Urinary bladder (tissue), 4 donors: ENCODE measurements at places on chromosomes 7 and 10. TPM values are rescaled to one million over a fixed set of nuclear protein-coding genes. Genes with fewer than 3 reads are reported as not detected.

CPEB3 gene
- 7.4 TPM for total RNA-seq

PILRA gene
- 2.2 TPM for total RNA-seq

TMEM140 gene
- 9.2 TPM for total RNA-seq

DNA sequence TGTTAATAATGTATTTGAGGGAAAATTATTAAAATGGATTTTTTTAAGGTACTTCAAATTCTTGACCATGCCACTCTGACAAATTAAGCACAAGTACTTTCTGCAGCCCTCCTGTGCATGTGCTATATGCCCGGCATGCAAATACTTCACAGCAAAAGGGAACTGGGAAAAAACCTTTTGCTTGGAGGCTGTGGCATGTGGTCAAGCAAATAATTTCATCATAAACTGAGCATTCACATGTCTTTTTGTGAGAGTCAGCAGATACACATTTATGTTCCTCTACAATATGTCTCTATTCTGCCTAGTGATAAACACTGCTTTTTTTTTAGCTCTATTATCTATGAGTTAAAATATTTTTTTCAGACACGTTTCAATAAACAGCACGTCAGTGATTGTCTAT is 53.7 kb upstream of the SEMA3A start:
- no peak for DNase-seq

GRCh38 chr7:44152971-44153947 is 12.1 kb upstream of the MYL7 start:
- no peak for DNase-seq

DNA sequence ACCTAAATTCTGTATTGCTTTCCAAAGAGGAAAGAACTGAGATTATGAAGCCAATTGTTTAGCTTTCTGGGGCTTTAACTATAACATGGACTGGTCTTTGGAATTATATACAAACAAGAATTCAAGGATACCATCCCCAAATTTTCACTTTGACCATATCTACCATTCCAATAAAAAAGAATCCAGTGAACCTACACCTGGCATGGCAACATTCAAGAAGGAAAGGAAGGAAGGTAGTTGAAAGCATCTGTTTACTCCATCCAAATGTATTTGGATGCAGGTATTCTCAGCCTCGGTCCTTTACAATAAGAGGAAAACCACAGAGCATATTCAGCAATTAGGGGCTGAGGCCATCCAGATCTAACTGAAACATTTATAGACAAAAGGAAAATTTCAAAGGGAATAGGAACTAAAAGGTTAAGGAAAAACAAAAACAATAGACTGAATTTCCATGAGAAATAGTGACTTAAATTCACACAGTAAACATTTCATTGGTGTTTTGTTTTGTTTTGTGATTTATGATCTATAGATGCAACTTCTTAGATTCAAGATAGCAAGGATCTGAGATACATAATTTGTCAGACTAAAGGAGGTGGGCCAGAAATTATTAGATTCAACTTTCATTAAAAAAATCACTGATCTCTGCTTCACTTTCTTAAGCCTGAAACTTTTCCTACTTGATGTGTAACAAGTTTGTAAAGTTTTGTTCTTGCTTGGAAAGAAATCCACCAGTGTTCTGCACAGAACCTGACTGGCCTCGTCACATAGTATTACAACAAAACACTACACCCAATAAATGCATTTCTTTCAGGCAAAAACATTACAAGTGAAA is 12.7 kb downstream of the SKIDA1 start:
- no peak for DNase-seq

DNA sequence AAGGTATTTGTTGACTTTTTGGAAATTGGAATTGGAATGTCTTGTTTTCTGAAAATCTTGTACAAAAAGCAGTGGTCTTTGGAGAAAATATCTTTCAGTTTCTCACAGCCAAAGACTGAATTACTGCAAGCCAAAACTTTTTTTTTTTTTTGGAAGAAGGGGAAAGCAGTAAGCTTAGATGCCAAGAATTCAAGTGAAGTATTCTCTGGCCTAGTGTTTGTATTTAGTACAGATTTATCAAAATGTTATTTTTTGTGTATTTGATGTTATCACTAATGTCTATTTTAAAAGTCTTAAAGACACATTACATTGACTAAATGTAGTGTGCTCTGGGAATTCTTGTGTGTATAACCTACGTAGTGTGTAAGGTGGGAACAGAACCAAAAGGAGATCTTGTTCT is 6.2 kb downstream of the TET1 start:
- no peak for DNase-seq

GRCh38 chr7:80940539-80941207 is 21.8 kb upstream of the SEMA3C start:
- no peak for DNase-seq

DNA sequence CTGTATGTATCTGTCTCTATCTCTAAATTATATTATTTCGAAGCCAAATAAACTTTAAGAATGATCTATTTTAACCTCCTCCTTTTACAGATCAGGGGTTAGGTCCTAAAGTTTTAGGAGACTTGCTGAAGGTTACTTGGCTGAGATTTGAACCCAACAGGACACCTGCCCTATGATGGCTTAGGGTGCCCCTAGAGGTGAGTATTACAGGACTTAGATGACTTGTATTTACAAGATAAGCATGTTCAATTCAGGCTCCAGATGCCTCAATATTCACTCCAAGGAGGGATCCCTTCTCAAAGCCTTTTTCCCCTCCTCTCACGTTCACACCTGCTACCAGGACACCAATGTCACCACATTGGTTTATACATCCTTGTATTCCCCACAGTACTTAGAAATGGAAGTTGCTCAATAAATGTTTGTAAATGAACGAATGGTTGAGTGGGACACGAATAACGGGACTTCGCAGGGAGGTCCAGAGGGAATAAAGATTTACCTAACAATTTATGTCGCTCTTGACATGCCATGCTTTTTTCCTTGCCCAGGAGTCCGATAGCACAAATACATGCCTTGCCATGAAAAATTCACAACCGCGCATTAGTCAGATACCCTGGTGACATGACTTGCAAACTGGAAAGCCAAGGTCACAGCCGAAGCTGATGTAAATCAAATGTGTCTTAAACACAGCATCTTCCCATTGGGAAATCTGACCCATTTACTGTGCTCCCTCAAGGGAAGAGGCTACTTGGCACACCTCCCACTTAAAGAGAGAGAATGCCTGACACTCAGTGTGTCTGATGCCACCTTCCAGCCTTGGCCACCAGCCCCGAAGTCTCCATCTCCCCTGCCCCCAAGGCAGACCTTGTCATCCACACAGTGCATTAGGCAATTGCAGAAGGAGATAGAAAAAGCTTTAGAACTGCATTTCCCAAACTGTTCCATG is 872.2 kb upstream of the AUTS2 start:
- no peak for DNase-seq

DNA sequence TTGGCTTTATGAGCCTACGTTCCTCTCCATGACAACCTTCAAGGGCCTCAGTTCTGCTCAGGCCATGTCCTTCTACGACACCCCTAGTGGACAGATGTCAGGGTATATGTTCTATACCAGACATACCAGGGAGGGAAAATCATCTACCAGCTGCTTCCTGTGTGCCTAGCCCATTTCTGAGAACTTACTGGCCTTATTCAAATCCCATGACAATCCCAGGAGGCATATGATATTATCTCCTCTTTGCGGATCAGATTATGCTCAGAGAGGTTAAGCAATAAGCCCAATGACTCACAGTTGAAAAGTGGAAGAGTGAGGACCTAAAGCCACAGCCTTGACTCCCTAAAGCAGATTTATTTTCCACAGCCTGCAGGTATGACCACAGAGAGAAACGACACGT is 139.3 kb downstream of the GLI3 start:
- no peak for DNase-seq
